T1000 (cell line): ENCODE measurements at places on chromosomes 12 and 14.
A peak's percentile ranks its signal among the peaks of the same experiment; 100 is the strongest.

DNA sequence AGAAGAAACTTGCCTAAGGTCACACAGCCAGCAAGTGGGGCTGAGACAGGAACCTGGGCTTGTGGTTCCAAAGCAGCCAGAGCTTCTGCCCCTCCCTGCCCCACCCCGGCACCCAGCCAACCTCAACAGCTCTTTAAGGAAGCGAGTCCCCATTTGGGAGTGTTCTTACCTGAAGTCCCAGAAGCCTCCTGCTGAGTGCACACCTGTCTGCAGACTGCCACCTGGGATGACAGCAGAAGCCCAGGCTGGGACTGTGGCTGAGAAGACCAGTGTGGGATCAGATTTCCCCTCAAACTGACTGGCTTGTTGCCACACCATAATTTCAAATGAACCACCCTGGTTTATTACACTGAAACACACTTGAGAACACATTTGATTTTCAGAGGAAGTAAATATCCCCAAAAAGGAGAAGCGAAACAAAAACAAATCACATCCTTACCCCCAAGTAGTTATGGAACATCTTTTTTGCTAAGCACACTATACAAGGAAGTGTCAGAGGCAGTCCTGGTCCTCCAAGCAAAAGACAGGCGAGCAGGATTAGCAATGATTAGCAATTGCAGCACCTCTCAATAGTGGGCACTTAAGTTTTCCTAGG is 6.3 kb upstream of the RIN3 start:
- no peak for DNase-seq

DNA sequence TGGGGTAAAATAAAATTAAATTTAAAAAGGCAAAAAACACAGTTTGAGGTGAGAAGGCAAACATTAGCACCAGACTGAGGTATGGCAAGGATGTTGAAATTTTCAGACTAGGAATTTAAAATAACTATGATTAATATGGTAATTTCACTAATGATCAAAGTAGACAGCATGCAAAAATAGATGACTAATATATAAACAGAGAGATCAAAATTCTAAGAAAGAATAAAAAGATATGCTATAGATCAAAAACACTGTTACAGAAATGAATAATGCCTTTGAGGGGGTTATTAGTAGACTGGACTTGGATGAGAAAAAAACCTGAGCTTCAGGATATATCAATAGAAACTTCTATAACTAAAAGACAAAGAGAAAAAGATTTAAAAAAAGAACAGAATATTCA is 14.4 kb upstream of the GALNT8 start:
- no peak for DNase-seq

DNA sequence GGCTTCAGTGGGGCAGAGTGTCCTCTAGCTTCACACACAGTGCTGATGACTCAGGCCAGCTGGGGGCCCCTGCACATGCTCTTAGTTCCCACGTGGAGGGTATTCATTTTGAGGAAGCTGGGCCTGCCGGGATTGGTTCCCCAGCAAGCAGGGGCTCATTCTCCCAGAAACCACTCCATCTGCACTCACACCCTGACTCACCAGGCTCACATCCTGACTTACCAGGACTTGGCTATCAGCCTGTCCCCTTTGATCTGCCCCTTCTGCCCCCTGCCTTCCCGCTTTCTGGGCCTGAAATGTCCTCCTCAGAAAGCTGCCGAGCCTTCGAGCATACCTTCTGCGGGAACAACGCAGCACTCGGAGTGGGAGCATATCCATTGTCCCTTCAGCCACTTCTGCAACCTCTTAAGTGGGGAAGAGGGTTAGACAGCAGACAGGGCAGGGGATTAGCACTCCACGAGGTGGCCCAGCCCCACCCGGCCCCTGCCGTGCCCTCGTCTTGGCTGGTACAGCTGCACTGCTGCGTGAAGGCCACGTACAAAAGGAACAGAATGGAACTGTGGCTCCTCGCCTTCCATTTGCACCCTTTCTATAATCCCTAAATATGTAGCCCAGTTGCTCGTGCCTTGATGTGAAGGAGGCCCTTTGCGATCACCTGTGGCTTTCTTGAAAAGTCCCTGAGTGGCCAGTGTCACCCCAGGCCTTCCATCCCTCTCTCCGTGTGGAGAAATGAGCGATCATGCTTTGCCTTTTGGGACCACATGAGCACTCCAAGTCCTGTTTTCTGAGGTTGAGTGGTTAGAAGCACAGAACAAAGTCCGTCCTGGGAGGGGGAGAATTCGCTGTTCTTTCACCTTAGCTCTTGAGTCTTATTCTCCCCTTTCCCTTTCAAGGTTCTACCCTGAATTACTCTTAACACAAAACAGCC is 26.1 kb downstream of the TPCN1 start:
- DNase-seq: no peak

GRCh38 chr12:99981639-99982190 is 3.0 kb downstream of the ANKS1B start:
- no peak for DNase-seq

DNA sequence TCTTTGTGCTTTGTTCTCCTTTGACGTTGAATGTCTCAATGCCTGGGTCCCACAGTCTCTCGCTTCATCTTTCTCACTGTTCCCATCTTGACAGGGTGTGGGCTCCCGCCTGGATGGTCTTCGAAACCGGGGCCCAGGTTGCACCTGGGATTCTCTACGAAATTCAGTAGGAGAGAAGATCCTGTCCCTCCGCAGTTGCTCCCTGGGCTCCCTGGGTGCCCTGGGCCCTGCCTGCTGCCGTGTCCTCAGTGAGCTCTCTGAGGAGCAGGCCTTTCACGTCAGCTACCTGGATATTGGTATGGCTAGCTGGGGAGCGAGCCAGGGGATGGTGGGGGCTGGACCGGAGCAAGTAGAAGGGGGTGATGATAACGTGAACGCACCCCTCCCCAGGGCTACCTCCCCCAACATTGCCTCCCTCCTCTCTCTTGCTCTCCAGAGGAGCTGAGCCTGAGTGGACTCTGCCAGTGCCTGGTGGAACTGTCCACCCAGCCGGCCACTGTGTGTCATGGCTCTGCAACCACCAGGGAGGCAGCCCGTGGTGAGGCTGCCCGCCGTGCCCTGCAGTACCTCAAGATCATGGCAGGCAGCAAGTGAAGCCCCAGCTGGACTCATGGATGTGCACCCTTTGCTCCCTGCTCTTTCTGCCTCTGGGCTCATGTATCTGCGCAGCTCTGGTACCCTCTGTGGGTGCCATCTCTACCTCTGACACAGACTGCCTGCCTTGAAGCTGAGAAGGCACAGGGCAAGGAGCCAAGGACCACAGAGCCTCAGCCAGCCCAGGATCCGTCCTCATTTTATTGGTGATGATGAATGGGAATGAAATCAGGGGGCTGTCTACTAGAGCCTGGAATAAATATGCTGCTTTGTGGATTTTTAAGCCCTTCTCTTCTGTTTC is 1.5 kb downstream of the NPFF start:
- peak; percentile 82 for DNase-seq

GRCh38 chr12:89346741-89347324 is 5.5 kb downstream of the DUSP6 start:
- no peak for DNase-seq

- DNase-seq: no peak
Measured at GRCh38 chr12:64457032-64457431, 5.1 kb downstream of the TBK1 start.

DNA sequence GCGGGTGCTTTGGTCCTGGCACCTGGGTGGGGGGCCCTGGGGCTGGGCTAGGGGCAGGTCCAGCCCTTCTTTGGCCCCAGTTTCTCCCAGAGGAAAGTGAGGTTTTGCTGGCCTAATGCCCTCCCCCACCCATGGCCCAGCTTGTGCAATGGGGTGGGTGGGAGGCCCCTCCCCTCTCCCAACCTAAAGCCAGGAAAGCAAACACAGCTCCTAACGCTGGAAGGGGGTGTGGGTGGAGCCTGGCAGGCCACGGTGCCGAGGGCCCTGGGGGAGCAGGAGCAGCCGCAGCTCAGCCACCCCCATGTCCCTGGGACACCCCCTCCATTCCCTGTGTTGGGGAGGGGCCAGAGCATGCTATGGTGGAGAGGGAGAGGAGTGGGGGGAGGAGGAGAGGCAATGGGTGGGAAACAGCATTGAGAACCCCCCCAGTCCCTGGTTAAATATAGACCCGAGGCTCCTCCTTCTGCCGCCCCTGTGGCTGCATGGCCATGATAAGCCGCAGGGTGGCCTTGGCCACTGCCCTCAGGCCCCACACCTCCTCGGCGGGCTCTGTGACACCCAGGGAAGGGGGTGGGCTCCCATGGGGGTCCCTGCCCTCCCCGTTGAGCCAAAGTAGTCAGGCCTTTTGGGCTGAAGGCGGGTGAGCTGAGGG is 4.7 kb downstream of the EXOC3L4 start:
- no peak for DNase-seq

- no peak for DNase-seq
Measured at GRCh38 chr12:111753144-111753881, 13.4 kb upstream of the ALDH2 start.

DNA sequence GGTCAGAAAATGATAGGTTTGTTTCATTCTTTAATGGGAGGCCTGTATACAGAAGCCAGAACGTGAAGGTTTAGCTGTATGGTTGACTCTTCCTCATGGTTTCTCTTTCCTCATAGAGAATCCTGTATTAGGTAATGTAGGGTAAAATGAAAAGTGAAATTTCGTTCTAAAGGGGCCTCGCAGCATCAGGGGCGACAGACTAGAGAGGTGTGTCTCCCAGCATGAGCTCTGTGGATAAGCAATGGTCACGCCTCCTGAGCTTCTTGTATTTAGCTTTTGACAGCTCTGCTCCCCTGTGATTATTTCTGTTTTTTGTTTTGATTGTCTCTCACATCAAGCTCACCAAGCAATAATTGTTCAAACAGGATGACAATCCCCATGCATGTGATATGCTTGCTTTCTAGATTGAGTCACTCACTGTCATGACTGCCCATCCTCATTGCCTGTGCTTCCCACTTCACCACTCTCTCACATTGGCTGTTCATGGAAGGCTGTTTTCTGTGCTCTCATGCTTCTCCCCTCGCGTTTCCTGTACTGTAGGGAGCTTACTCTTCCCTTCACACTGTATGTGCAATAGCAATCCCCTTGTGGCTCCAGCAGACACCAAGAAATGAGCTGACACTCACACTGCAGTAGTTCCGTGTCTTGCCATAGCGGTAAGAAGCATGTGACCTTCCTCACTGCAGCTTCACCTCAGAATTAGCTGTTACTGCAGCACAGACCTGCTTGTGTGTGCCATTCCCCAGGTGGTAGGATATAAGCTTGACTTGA is 44.0 kb downstream of the RAD52 start:
- DNase-seq: no peak

- DNase-seq: no peak
Measured at GRCh38 chr12:78240827-78241226, 410.1 kb downstream of the NAV3 start.

DNA sequence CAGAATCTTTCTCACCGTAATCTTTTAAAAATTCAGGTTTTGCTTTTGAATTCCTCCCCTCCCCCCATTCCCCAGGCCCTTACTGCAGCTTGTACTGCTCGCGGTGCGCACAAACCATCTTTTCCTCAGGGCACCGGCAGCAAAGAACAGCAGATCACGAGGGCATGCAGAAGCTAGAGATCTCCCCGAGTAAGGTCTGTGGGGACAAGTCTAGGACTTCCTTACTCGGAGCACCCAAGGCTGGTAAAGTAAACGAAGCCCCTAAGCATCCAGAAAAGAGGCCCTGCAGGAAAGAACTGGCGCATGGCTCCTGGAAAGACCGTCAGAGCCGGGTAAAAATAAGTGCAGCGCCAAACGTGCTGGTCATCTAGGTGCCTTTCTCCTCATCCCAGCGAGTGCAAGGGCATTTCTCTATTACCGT is 727 bp downstream of the LDHB start:
- DNase-seq: no peak

- DNase-seq: no peak
Measured at GRCh38 chr14:93902619-93903307, 24.4 kb upstream of the FAM181A start.
